ENCODE measurements at places on chromosomes 12 and 14.

DNA sequence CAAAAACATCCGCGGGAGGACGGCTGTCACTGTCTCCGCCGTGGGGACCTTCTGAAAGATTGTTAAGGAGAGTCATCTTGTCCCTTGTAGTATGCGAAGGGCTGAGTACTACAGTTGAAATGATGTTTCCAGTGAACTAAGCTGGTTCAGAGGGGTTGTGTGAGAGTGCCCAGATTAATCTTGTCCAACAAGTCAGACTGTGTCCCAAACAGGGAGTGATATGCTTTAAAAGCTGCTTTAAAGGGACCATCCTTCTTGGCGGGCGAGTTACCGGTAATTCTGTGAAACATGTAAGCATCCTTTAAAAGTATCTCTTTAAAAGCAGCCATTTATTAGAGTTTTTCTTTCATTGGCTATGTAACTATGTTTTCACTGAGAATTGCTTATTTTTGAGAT is 1.1 kb downstream of the WDR20 start:
- DNase-seq: no peak

GRCh38 chr14:64878837-64879634 is 671 bp downstream of the SPTB start:
- DNase-seq: no peak

GRCh38 chr12:107129315-107129930 is 36.1 kb upstream of the CRY1 start:
- no peak for DNase-seq

- DNase-seq: no peak
These were observed 8.4 kb upstream of the ERGIC2 start for GRCh38 chr12:29389295-29389919.

DNA sequence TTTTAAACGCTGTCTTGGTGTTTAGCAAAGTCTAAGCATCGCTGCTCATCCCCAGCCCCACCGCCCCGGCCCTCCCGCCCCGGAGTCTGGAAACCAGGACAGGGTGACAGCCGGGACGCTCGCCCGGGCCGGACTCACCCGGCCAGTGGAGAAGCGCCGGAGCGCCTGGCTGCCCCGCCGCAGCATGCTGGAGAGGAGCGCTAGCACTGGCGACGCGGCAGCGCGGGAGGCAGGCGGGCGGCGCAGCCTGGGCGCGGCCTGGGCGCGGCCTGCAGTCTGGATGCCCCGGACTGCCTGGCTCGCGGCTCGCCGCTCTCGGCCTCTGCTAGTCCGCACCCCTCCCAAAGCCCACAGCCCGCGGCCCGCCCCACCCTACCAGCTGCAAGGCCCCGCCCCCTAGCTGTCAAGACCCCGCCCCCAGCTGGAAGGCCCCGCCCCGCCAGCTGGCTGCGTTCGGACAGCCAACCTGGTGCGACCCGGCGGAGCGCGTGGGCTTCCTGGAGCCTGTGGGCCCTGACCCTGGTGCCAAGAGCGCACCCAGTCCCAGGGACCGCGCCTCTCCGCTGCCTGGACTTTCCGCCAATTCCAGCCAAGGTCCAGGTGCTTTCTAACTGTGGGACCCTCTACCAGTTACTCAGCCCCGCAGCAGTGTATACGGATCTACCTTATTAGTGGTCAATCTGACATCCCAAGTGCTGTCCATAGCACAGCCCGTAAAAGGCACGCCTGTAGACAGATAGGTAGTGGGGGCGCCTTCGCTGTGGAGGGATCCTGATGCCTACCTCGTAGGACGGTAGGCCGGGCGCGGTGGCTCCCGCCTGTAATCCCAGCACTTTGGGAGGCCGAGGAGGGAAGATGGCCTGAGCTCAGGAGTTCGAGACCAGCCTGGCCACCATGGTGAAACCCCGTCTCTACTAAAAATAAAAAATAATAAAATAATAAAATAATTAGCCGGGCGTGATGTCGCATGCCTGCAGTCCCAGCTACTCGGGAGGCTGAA is at the start of gene ALDH1L2:
Gene ALDH1L2 (minus strand): TSS at position 208 of the 1,000 bp plus-strand sequence. CDS start 22 bp downstream, at position 186.
- peak; percentile 28 for DNase-seq

DNA sequence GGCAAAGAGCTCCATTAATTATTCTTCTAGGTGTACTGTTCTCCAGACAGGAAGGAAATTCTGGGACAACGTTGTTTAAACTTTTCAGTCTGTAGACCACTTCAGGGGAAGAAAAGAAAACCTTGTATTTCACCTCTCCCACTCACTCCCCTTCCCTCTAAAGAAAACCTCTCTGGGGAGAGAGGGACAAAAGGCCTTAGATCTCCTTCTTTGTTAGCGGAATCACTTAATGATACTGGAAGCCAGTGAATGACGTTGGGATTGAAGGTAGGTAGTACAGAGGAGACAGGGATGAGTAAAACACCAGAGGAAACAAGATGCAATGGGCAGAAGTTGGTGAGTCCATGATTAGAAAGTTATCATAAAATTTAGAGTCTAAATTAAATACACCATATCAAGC is 38.7 kb upstream of the SGPP1 start:
- DNase-seq: no peak

- no peak for DNase-seq
These were observed 103.0 kb downstream of the SAMD4A start for GRCh38 chr14:54669721-54670561.

GRCh38 chr12:1583421-1584078 is 10.8 kb downstream of the FBXL14 start:
- peak; percentile 57 for DNase-seq

DNA sequence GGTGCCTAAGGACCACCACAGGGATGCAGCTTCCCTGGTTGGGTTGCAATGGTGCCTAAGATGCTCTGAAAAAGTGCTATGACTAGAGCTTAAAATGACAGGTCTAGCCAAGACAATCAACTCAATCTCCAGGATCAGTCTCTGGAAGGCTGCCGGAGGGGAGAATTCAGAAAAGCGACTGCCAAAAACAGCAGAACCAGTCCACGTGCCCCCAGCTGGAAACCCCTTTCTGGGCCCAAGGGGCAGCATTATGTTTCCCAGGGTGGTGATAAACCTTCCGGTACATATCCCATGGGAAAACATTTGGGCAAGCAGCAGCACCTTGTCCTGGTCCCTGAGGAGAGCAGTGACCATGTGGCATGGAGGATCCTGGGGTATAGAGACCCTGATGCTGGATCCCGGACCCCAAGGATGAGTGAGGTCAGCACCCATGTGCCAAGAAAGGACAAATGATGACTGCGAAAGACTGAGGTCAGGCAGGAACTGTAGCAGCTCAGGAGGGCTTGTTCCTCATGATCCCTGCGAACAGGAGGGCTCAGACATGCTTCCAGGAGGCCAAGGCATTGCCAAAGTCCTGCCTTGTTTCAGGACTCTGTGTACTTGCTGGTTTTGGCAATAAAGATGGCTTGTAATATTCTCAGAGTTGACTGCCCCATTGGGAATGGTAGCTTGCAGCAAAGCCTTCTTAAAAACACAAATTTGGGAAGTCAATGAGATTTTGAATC is 49.9 kb upstream of the LTBP2 start:
- DNase-seq: no peak

DNA sequence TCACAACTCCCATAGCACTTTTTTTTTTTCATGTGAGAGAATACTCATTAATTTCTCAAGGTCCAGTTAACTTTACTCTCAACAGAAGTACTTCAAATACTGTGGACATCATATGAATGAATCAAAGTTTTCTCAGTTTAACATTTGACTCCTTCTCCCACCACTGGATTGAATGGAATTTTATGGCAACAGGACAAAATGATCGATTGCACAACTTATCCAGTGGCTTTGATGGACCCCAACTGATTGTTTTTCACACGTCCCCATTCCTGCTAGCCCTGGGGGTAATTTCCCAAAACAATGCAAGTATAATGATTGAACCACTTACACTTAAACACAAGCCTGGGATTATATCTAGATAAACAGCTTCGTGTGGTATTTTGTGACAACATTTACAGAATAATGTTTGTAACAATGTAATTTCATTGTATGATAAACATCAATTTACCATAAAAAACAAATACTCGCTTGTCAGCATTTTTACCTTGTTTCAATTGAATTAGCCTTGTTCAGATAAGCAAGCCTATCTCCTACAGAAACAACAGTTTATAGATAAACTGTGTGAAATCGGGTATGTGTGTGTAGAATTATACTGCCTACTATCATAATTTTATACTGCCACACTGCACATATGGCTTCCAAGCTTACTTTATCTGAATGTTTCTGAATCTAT is 60.9 kb downstream of the SOX5 start:
- no peak for DNase-seq

- DNase-seq: no peak
These were observed 14.1 kb downstream of the ALDH1L2 start for GRCh38 chr12:105069936-105070702.

GRCh38 chr12:69915964-69916363 is 90.9 kb downstream of the MYRFL start:
- no peak for DNase-seq

GRCh38 chr14:69005432-69006148 is 26.5 kb upstream of the ACTN1 start:
- no peak for DNase-seq

DNA sequence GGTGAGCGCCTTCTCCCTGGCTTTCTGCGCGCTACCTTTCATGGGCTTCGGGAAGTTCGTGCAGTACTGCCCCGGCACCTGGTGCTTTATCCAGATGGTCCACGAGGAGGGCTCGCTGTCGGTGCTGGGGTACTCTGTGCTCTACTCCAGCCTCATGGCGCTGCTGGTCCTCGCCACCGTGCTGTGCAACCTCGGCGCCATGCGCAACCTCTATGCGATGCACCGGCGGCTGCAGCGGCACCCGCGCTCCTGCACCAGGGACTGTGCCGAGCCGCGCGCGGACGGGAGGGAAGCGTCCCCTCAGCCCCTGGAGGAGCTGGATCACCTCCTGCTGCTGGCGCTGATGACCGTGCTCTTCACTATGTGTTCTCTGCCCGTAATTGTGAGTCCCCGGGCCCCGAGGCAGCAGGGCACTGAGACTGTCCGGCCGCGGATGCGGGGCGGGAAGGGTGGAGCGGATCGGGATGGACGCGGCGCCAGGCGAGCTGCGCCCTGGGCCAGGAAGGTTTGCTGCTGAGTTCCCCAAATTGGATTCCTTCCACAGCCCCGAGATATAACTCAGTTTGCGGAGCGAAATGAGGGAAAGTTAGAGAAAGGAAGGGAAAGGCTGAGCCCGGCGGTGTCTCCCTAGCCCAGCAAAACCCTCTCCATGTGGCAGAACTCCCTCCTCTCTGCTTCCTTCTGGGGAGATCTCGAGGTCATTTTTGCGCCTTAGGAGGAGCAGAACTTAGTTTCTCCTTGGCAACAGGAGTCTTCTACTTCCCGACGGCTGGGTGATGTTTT is 972 bp downstream of the PTGDR start:
- no peak for DNase-seq

Measured in activated CD4-positive, alpha-beta T cell treated with anti-CD3 and anti-CD28 coated beads for 4 hours (primary cell).